ENCODE measurements at places on chromosomes 11 and 22.
A peak's percentile ranks its signal among the peaks of the same experiment; 100 is the strongest.

DNA sequence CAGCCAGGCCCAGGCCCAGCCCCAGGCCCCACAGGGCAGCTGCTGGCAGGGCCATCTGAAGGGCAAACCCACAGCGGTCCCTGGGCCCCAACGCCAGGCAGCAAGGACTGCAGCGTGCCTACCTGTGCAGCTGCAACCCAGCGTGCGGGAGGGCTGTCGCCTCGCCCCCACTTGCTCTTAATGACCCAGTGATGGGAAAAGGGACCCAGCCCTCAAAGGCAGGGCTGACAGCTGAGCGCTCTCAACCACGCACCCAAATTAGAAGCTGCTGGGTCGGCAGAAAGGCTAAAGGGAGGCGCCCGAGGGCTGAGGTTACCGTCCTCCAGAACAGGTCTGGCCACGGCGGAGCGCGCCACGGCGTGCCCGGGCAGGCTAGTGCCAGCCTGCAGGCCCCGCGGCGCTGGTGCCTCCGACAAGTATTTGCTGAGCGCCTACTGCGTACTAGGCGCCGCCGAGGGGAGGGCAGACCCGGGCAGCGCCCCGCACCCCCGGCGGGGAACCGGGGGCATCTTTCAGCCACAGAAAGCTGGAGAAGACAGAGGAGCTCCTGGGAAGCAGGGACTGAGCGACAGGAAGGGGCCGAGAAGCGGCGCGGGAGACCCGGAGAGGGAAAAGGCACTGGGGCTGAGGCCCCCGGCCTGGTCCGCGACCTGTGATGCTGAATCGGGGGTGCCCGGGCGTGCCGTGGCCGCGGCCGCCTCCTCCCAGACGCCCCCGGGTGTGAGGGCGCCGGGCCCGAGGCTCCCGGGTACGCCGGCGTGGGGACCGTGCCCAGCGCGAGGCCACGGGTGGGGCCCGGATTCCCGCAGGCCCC is 773 bp downstream of the HRAS start:
- peak; percentile 51 for DNase-seq
- no peaks in the 10 kb centered on the region for H3K36me3 ChIP-seq
- no peak overlapping the region for H3K27ac ChIP-seq
- H3K4me3 ChIP-seq: peak overlapping the region; percentile 89
- no peaks in the 10 kb centered on the region for H3K27me3 ChIP-seq

- no peak overlapping the region for H3K27ac ChIP-seq
- H3K36me3 ChIP-seq: no peaks in the 10 kb centered on the region
- DNase-seq: no peak
- H3K27me3 ChIP-seq: no peaks in the 10 kb centered on the region
Measured at GRCh38 chr11:80841675-80842074, 1400.8 kb upstream of the TENM4 start.

DNA sequence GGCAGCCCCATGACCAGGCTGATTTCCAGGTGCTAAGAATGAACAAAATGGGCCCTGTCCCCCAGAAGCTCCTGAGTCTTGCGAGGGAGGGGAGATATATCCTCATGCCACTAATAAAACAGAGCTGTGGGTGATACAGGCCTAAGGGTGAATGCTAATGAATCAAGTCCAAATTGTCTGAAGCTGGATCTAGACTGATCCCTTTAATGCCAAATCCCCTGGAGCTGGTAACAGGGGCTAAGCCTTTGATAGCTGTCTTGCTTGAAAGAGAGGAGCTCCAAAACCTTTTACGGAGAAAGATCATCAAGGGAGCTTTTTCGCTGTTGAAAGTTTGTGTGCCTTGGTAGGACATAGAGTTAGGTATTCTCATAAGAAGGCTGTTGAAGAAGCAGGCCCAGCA is 79.7 kb downstream of the PPFIBP2 start:
- no peak overlapping the region for H3K27ac ChIP-seq
- H3K36me3 ChIP-seq: no peaks in the 10 kb centered on the region
- peaks cover 46% of the 10 kb centered on the region for H3K4me1 ChIP-seq
- no peaks in the 10 kb centered on the region for H3K27me3 ChIP-seq
- no peak for DNase-seq

DNA sequence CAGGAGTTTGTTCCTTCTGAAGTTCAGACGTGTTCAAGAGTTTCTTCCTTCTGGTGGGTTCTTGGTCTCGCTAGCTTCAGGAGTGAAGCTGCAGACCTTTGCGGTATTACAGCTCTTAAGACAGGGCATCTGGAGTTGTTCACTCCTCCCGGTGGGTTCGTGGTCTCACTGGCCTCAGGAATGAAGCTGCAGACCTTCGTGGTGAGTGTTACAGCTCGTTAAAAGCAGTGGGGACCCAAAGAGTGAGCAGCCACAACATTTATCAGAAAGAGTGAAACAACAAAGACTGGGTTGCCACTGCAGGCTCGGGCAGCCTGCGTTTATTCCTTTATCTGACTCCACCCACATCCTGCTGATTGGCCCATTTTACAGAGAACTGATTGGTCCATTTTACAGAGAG is 373.1 kb downstream of the ETS1 start:
- H3K36me3 ChIP-seq: no peaks in the 10 kb centered on the region
- DNase-seq: no peak
- H3K27ac ChIP-seq: no peak overlapping the region
- H3K27me3 ChIP-seq: no peaks in the 10 kb centered on the region

- no peak for DNase-seq
- H3K4me1 ChIP-seq: peaks cover under 1% of the 10 kb centered on the region
- no peak overlapping the region for H3K4me3 ChIP-seq
- no peaks in the 10 kb centered on the region for H3K27me3 ChIP-seq
- no peak overlapping the region for H3K27ac ChIP-seq
Measured at GRCh38 chr11:68371171-68372041, 59.0 kb downstream of the LRP5 start.

DNA sequence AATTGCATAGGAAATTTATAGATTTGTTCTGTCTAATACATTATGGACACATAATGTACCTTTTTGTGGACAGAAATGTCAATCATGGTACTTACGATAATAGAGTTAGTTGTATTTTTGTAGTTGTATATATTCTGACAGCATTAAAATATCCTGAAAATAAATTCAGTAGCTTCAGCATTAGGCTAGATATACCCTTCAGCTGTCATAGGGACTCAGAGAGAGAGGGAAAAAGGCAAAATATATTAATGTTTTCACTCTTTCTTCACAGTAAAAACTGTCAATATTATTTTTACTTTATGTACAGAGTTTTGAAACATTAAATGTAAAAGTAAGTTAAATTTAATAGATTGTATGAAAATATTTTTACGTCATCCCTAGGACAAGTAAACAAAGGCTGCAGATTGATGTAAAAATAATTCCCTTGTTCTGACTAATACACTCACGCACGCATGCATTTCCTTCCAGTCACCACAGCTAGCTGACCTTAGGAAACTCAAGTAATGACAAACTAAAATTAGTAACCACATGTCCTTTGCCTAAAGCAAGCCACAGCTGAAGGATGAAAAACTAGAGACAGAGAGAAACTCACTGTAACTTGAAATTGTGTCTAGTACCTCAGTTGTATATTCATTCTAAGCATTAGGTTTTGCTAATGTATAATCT is 104.7 kb upstream of the CARD18 start:
- no peak overlapping the region for H3K4me3 ChIP-seq
- peak; percentile 78 for DNase-seq
- peak overlapping the region; percentile 42 for H3K27ac ChIP-seq
- no peaks in the 10 kb centered on the region for H3K27me3 ChIP-seq
- peaks cover 16% of the 10 kb centered on the region for H3K4me1 ChIP-seq
- no peaks in the 10 kb centered on the region for H3K36me3 ChIP-seq

- H3K27ac ChIP-seq: no peak overlapping the region
- no peaks in the 10 kb centered on the region for H3K27me3 ChIP-seq
- H3K36me3 ChIP-seq: no peaks in the 10 kb centered on the region
- no peak overlapping the region for H3K4me3 ChIP-seq
- H3K4me1 ChIP-seq: no peaks in the 10 kb centered on the region
Measured at GRCh38 chr11:29989174-29989970, 27.5 kb downstream of the KCNA4 start.

Measured in PC-9 (cell line).